ENCODE measurements at places on chromosomes 3 and 15. TPM values are rescaled to one million over a fixed set of nuclear protein-coding genes. Genes with fewer than 3 reads are reported as not detected.

- no peak for DNase-seq
- no peaks in the 10 kb centered on the region for H3K36me3 ChIP-seq
- no peak overlapping the region for H3K4me3 ChIP-seq
- H3K27me3 ChIP-seq = no peaks in the 10 kb centered on the region
- H3K27ac ChIP-seq = no peak overlapping the region
These were observed 151.1 kb downstream of the SQOR start for GRCh38 chr15:45785897-45786296.

DNA sequence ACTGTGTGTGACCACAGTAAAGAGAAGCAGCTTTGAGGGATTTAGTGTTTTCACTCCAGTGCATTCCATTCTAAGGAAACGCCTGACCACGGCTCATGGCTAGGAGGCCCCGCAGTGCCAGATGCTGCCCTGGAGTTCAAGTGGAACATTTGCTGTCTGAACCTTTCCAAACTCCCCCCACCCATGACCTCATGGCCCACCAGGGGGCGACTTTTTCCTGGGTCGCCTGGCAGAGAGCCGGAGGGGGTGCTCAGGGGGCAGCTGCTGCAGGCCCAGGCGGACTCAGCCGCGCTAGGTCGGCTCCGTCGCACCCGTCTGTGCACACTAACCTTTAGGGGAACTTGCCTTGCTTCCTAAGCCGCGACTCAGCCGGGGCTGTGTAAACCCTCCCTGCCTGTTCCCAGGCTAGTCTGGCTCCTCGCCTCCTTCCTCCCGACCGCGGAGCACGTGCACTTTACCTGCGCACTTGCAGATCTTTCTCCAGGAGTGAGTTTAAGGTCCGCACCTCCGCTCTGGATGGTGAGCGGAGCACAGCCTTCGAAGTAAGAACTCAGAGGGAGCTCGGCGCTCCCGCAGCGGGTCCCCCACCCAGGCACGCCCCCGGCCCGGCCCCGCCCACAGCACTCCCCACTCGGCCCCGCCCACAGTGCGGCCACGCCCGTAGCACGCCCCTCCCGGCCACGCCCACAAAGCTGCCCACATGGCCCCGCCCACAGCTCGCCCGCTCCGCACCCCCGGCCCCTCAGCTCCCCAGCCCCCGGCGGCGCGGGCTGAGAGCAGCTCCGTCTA lies at the start of gene OCA2:
TSS of gene OCA2 (minus strand) at position 550 of the 789 bp plus-strand sequence. CDS start 17,441 bp downstream, outside the sequence.
- DNase-seq = peak; percentile 99
- peaks cover 82% of the 10 kb centered on the region for H3K27me3 ChIP-seq
- no peak within 1 kb of the TSS for H3K27ac ChIP-seq
- peak within 1 kb of the TSS; percentile 27 for H3K4me3 ChIP-seq
- peaks cover 3% of the 10 kb centered on the region for H3K36me3 ChIP-seq

DNA sequence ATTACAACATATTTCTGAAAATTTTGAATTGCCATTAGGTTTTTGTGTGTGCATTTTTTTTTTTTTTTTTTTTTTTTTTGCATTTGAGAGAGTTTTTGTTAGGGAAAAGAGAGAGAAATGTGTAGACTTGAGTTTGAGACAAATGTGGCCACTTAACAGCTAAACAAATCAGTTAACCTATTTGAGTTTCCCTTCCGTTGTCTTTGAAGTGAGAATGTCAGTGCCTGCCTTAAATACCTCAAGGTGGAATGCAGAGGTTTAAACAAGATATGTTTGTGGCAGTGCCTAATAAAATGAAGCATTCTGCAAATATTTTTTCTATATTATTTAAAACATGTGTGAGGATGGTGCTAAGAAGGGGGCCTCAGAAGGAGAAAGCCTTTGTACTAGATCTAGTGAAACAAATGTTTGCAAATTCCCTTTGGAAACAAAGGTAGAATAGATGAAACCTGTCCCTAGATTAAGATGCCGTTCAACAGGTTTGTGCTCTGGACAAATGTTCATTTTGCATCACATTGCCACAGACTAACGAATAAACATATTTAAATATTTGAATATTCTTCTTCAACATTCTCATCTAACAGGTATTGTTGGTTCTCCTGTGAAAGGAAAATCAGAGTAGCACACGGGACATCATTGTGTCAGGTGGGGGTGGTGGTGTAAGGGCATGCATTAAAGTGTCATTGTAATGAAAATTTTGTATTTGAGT lies 80.7 kb downstream of the SATB1 start:
- no peak overlapping the region for H3K27ac ChIP-seq
- peak overlapping the region; percentile 47 for H3K4me3 ChIP-seq
- peaks cover 40% of the 10 kb centered on the region for H3K4me1 ChIP-seq
- no peaks in the 10 kb centered on the region for H3K27me3 ChIP-seq
- no peaks in the 10 kb centered on the region for H3K36me3 ChIP-seq

CYP8B1 gene
- not detected for total RNA-seq

BCL2A1 gene
- total RNA-seq = not detected

All from H1 (cell line).